ENCODE measurements at places on chromosomes 1 and 21. TPM values are rescaled to one million over a fixed set of nuclear protein-coding genes. Genes with fewer than 3 reads are reported as not detected.

The PTPN14 gene
- total RNA-seq, result 71.4 TPM

The HHIPL2 gene
- 0.16 TPM for total RNA-seq

The B3GALT5 gene
- total RNA-seq, result not detected

The IVNS1ABP gene
- 148 TPM for total RNA-seq

The ZSWIM5 gene
- 0.21 TPM for total RNA-seq

Data from activated T-helper 2 cell treated with anti-CD3 and anti-CD28 coated beads, Interferon-gamma antibody, Interleukin-2, Interleukin-4, amounts not matched to agents 10 μg/mL and 5 μg/mL and 100 μg/mL, durations not matched to agents 14 hours and 24 hours and 36 hours (primary cell).